ENCODE measurements at places on chromosomes 3 and 15.

DNA sequence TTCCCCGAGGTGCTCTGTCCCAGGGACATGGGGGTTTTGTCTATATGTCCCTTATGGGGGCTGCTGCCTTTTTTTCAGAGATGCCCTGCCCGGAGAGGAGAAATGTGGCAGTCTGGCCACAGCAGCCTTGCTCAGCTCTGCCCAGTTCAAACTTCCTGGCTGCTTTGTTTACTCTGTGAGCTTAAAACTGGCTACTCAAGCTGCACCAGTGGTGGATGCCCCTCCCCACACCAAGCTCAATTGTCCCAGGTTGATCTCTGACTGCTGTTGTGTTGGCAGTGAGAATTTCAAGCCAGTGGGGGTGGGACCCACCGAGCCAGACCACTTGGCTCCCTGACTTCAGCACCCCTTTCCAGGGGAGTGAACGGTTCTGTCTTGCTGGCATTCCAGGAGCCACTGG lies 188.9 kb downstream of the STXBP5L start:
- DNase-seq = no peak

DNA sequence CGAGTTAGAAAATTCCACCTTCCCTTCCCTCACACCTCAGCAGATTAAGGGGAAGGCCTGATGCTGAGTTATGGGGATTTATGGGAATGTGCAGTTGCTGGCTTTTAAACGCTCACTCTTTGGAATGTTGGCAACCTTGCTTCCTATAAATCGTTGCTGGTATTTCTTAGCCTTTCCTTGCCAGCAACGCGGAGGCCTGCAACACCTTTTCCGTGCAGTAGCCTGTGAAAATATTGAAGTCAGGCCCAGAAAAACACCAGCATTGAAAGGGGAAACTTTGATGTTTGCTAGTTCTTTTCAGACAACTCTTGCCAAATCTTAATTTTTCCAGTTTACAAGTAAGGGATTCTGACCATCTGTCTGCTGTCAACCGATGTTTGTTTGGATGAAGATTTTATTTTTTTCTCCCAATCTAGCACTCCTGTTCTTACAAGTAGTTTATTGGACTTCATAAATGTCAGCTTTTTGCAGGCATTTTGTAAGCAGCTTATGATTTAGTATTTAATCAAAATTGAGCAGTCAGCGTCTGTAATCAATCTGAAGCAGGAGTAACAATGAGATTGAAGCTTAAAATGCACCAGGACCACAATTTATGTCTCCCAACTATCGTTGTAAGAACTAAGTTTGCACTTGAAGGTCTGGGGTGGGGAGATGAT lies 251.0 kb downstream of the RPLP1 start:
- DNase-seq = no peak

- no peak for DNase-seq
These were observed 34.8 kb upstream of the EPHA3 start for GRCh38 chr3:89072642-89073041.

DNA sequence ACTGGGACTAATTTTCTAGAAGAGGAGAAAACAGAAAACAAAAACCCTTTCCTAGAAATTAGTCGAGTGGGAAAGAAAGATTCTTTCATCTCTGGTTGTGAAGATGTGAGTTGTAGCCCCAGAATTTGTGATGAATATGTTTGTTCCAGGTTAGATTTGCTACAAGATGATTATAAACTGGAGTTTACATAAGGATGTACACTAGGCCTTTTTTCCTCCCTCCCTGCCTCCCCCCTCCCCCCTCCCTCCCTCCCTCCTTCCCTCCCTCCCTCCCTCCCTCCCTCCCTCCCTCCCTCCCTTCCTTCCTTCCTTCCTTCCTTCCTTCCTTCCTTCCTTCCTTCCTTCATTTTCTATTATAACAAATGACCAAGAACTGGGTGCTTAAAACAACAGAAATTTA lies 1502.0 kb downstream of the SI start:
- DNase-seq = no peak

DNA sequence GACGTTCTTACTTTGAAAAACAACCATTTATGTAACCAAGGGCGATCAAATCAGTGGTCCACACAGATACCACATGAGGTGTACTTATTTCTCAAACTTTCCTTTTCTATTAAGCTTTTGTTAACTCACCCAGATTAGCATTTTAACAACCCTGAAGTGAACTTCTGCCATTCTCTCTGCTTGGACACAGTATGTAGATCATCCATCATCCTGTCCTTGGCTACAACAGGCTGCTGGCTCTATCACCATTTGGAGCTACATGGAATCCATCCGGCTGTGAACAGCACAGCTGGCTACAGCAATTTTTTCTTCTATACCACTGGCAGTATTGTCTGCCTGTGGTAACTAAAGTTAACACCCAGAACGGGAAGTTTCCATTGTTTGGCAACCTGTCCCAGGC lies 4.4 kb downstream of the SEMA6D start:
- no peak for DNase-seq

GRCh38 chr15:85149465-85150129 lies 167.9 kb downstream of the PDE8A start:
- no peak for DNase-seq

DNA sequence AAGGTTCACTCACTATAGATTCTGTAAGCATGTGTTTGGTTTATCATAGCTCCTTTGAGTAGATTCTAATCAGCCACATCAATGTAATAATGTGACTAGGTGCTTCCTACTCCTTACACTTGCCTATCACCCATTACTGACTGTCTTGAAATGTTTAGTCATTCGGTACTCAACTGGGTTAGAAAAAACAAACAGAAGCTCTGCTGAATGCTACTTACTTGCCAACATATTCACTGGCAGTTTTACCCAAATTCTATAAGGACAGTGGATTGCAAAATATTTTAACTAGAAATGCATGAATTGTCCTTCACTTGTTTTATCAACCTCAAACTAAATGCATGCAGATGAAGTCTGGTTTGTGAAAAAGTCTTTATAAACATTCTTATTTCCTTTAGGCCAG lies 352.1 kb upstream of the ALCAM start:
- DNase-seq = no peak

DNA sequence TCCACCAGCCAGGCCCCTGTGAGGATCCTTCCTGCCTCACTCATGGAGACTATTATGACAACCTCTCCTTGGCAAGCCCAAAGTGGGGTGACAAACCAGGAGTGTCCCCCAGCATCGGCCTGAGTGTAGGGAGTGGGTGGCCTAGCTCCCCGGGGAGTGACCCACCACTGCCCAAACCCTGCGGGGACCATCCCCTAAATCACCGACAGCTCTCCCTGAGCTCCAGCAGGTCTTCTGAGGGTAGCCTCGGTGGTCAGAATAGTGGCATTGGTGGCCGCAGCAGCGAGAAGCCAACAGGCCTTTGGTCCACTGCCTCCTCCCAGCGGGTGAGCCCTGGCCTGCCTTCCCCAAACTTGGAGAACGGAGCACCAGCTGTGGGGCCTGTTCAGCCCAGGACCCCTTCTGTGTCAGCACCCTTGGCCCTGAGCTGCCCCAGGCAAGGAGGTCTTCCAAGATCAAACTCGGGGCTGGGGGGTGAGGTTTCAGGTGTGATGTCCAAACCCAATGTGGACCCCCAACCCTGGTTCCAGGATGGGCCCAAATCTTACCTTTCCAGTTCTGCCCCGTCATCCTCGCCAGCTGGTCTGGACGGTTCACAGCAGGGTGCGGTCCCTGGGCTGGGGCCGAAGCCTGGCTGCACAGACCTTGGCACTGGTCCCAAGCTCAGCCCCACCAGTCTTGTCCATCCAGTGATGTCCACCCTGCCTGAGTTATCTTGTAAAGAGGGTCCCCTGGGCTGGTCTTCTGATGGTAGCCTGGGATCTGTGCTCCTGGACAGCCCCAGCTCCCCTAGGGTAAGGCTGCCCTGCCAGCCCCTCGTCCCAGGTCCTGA lies 1.0 kb downstream of the LIMD1 start:
- DNase-seq = no peak

- DNase-seq = no peak
These were observed 2.8 kb downstream of the MB21D2 start for GRCh38 chr3:192914848-192915247.

- no peak for DNase-seq
These were observed 785.9 kb downstream of the GRM7 start for GRCh38 chr3:7646851-7647250.

GRCh38 chr15:73918784-73919183 lies 7.5 kb upstream of the LOXL1 start:
- DNase-seq = no peak

DNA sequence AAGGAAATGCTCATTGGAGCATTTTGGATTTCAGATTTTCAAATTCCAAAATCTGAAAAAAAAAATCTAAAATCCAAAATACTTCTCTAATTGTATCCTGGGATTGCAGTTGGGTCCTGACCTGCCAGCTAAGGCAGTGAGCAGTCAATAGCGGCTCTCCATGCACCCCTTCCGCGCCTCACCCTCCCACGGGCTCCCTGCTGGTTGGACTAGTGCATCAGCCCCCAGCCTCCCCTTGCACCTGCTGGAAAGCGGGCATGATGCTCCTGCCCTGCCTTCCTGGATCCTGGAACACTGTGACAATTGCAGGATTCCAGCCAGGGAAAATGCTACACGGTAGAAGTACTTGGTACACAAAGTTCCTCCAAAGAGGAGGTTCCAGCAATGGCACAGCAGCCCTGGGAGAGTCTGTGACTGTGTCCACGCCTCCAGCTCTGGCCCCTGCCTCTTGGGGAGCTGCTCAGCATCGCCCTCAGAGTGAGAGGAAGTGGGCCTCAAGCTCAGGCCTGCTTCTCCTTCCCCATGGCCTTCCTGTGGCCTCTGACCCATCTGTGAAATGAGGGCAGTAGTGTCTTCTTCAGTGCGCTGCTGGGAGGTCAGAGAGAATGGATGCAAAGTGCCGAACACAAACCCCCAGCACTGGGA lies 39.5 kb upstream of the CHRNB4 start:
- no peak for DNase-seq

GRCh38 chr3:50155491-50155878 lies 361 bp downstream of the SEMA3F start:
- DNase-seq = no peak

- DNase-seq = no peak
These were observed 310.7 kb downstream of the RORA start for GRCh38 chr15:60918234-60918959.

DNA sequence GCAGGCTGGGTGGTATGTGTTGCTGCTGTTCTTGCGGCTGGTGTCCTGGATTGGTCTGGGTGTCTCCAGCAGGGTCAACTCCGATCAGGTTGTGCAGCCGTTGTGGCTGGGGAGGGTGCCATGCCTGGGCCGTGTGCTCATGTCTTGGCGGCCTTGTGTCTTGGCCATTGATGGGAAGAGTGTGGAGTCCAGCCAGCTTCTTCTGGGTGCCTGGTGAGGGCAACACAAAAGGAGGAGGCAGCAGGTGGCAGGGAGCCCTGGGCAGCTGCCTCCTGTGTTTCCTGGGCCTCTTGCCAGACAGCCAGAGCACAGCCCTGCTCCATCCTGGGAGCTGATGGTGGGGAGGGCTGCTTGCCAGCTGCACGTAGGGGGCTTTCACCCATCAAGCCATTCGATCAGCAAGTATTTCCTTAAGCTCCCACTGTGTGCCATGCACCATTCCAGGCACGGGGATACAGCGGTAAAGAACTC lies 4.3 kb downstream of the CHAC1 start:
- no peak for DNase-seq

DNA sequence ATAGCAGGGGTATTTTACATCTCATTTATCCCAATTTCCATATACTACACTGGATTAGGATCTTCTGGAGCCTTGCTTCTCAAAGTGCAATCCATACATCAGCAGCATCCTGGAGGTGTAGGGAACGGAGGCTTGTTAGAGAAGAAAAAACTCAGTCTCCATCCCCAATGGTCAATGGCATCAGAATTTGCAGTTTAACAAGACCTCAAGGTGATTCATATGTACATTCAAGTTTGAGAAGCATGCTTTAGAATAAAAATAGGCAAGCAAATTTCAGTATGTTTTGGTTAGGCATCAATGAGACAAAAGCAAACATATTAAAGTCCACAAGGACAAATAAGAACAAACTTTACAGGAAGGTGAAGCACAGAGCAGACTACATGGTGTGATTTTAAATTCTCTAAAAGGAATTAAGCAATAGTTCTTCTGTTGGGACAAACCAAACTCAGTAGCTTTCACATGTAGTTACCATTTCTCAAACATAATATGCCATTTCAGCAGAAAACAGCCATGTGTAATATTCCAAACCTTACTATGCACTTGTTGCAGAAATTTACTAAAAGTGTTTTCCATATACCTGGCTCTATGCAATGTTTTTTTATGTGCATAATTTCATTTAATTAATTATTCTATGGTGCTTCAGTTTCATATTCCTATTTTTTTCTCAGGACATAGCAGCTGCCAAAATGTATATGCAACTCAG lies 360.3 kb upstream of the NECTIN3 start:
- DNase-seq = no peak

GRCh38 chr3:10600296-10600714 lies 94.9 kb upstream of the ATP2B2 start:
- no peak for DNase-seq

DNA sequence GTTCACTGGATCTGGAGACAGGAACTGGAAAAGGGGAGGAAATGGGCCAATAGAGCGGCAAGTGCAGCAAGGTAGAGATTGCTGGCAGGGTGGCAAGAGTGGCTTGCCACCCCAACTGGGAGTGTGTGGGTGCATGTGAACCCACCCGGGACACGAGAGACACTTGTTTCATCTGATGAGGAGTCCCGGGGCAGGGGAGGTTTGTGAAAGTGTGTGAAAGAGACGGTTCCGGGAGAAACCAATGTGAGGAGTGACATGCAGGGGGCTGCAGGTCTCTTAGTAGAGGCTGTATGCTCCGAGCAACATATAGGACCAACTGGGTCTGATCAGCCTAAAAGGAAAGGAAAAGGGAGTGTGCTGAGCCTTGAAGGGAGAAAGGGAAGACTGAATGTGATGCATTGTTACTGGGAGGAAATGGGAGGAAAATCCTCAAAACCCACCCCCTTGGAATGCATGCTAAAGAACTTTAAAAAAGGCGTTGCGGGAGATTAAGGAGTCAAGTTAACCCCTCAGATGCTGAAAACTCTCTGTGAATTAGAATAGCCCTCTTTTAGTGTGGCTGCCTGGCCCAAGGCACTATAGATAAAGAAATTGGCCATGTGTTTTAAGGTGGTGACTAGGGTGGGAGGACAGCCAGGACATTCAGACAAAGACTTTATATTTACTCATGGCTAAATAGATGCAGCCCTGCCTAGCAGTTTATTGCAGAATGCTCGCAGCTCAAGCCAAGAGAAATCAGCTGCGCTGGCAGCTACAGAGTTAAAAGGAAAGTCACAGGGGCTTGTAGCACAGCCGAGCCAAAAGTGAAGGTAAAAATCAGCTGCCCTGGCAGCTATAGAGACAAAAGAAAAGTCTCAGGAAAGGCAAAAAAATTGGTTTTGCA lies 9.1 kb upstream of the SLC9C1 start:
- no peak for DNase-seq
